ENCODE measurements at places on chromosomes 16 and 17. TPM values are rescaled to one million over a fixed set of nuclear protein-coding genes. Genes with fewer than 3 reads are reported as not detected.

ENDOV gene
- total RNA-seq, result 33.2 TPM

MAPT gene
- total RNA-seq, result 1.6 TPM

GRCh38 chr17:50865868-50866260, 290 bp downstream of the TOB1 start:
- no peak for DNase-seq

DNA sequence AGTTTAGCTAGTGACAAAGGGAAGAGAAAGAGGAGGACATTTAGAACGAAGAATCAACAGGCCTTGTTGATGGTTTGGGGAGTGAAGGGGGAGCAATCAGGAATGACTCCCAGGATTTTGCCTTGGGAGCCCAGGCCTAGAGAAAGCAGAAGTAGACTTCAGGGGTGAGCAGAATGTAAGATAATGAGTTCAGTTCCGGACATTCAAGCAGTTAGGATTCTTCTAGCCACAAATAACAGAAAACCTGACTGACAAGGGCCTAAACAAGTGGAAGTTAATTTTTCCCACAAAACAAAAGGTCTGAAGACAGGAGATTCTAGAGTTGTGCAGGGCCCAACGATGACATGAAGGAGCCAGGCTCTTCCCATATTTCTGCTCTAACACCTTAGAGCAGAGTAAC, 45.9 kb downstream of the SKAP1 start:
- no peak for DNase-seq

All from osteocyte (in vitro differentiated cells).